ENCODE measurements at places on chromosomes 6 and 20.

DNA sequence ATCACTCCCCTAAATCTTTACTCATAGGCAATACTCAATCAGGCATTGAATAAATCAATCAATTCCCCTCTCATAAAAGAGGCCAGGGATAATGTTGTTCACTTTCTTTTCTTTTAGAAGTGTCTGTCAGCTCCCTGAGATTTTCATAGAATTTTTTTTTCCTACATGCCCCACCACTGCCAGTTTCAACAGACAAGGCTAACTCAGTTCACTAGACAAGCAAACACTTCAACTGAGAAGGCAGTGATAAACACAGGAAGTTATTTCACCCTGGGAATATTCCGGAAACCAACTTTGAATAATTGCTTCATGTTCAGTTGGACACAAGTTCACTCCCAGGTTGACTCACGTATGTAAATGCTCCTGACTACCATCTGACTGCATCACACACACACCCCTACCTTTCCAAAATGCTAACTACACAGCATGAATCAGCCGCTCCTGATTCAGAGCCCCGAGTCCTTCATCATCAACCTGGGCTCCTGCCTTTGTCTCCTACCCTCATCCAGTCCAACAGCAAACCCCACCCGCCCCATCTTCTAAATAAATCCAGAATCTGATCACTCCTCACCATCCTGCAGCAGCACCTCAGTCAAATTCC, 143.9 kb downstream of the BCAS1 start:
- no peak for DNase-seq

DNA sequence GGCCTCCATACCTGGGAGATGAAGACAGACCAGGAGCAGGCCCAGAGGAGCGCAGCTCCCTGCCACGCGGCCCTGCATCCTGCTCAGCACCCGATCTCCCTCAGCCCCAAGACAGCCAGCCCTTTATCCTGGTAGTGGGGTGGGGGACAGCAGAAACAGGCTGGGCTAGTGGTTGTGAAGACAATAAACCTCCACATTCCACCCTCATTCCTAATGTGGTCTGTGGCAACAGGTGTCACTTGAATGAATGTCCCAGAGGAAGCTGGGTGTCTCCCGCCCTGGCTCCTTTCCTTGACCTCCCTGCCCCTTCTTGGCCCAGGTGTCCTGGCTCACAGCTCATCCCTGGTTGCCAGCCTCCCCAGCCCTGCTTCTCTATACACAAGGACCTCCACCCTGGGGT, at the start of gene C6orf15:
TSS of gene C6orf15 (minus strand) at position 98 of the 400 bp plus-strand sequence. CDS start at position 78, 20 bp downstream.
- no peak for DNase-seq

DNA sequence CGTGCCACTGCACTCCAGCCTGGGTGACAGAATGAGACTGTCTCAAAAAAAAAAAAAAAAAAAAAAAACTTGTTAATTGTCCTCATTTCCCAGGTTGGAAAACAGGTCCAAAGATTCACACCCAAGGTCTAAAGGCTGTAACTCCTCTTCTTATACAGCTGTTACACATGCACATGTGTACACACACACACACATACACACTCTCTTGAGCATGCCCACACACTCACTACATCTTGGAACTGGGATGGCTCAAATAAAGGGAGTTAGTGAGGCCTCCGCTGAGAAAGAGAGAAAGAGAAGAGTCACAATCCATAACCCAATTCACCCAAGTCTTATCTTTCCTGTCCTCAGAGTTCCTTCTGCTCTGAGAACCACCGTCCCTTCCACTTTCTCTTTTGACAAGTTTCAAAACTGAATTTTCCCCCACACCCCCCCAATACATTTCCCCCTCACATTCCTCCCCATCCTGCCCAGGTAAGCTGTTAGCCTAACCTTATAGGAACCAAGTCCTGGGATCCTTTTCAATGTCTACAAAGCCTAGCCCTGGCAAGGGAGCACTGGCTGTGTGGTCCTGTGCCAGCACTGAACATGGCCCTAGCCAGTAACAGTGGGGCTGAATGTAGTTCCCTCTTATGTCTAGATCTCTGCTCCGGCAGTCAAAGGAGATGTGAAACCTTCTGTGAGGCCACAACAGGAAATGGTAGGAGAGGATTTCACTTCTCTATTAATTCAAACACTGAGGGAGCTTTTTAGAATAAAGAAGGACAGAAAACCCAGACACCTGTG, 3.2 kb upstream of the HLA-DMB start:
- no peak for DNase-seq

GRCh38 chr6:18207949-18208348, 52.7 kb downstream of the KDM1B start:
- DNase-seq: no peak

DNA sequence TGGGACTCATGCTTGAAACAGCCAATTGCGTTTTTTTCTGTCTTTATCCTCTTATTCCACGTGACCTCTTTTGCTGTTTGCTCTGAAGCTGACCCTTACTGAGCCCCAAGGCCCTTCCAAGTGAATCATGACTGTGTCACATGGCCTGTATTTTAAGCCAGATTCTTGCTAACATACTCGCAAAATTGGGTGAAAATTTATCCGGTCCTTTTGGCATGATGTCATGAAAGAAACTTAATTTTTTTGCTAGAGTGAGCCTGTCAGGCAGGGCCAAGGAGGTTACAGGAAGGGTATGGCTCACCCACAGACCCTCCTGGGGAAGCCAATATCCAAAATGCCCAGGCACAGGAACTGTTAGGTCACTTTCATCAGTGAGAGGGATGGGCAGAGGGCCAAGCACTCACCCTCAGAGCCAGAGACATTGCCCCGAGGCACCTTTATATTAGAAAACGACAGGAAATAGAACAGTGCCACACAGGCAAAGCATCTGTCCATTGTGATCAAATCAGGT, 296.7 kb downstream of the CDH26 start:
- DNase-seq: no peak

GRCh38 chr6:157269261-157269794, 54.0 kb downstream of the TMEM242 start:
- no peak for DNase-seq

DNA sequence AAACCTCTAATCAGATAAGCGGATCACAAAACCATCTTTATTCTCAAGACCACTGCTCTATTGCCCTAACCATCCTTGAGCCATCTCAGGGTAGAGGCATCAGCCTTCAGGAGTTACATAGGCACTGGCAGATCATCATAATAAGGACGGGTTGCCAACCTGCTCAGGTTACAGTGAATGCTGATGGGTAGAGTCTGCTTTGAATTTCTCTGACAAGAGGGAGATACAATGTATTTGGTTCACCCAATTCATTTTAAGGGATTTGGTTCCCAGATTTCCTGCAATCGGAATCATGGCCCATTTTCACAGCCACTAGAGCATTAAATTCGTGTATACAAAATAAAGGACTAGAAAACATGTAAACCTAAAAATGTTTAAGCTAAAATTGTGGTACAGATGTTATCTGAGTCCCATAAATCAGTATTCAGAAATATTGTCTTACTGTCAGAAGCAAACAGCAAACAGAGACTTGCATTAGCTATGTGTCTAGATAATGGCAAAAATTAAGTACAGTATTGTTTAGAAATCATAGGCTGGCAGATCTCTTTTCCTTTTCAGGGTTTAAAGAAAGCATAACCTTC, 41.9 kb upstream of the TMEM170B start:
- no peak for DNase-seq

DNA sequence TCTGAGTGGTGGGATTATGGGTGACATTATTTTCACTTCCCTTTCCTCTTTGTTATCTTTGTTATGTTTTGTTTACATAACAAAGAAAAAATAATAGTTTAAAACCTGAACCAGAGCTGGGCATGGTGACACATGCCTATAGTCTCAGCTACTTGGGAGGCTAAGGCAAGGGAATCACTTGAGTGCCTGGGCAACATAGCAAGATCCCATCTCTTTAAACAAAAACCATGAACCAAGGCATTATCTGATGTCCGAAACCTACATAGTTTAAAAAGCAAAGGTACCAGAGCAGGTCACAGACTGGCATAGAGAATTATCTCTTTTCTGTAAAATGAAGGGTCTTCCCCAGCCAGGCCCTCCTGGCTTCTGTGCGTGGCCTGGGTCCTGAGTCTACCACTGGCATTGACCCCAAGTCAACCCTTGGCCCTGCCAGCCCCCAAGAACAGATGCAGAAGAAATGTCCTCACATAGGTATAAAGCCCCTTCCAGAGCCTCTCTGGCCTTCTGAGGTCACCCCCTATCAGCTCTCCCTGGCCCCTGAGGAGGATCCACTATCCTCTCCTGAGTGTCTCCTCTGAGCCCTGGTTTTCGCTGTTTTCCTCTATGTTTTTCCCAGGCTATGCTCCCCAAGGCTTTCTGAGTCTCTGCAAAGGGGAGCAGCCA, 81.3 kb downstream of the TRERF1 start:
- no peak for DNase-seq

DNA sequence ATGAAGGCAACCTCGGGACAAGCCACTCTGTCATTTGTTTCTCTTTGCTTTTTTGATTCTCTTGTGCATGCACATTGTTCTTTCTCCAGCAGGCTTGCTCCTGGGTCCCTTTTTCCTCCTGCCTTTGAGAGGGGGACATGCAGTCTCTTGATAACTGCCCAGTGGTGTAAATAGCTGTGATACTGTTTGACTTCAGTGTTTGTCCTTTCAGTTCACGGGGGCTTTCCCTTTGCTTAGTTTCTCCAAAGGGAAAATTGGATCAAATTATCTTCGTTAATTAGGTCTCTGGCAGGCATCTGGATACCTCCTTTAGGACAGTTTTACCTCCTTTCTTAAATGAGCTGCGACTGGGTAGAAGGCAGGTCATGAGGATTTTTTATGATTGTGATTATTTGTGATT, 41.5 kb downstream of the RALGAPB start:
- DNase-seq: no peak

DNA sequence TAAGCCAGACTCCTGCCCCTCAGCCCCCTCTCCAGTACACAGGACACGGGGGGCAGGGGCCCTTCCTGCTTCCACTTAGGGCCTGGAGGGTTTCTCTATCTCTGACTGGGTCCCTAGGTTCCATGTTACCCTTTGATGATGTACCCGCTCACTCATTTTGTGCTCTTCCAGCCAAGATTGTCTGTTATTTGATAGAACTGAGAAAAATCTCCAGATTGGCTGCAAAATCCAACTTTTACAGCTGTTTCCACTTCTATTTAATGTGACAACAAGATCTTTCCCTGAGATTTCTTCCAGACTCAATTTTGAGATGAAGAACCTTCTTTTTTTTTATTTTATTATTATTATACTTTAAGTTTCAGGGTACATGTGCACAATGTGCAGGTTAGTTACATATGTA, 85.7 kb downstream of the TMEM170B start:
- no peak for DNase-seq

DNA sequence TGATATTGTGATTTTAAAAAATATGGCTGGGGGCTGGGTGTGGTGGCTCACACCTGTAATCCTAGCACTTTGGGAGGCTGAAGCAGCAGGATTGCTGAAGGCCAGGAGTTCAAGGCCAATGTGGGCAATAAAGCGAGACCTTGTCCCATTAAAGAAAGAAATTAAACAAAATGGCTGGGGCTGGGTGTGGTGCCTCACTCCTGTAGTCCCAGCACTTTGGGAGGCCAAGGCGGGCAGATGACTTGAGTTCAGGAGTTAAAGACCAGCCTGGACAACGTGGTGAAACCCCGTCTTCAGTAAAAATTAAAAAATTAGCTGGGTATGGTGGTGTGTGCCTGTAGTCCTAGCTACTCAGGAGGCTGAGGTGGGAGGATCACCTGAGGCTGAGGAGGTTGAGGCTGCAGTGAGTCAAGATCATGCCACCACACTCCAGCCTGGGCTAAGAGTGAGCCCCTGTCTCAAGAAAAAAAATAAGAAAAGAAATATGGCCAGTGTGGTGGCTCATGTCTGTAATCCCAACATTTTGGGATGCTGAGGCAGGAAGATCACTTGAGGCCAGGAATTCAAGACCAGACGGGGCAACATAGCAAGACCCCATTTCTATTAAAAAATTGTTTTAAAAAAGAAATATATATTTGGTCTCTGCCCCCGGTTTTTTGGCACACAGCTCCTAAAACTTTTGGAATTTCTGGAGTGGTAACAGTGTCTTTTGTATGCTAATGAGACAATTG, 39.8 kb downstream of the SLC17A5 start:
- DNase-seq: no peak

- DNase-seq: no peak
Measured at GRCh38 chr6:9621276-9621675, 793.6 kb downstream of the TFAP2A start.

- DNase-seq: no peak
Measured at GRCh38 chr6:70282312-70282918, 20.5 kb downstream of the COL9A1 start.

DNA sequence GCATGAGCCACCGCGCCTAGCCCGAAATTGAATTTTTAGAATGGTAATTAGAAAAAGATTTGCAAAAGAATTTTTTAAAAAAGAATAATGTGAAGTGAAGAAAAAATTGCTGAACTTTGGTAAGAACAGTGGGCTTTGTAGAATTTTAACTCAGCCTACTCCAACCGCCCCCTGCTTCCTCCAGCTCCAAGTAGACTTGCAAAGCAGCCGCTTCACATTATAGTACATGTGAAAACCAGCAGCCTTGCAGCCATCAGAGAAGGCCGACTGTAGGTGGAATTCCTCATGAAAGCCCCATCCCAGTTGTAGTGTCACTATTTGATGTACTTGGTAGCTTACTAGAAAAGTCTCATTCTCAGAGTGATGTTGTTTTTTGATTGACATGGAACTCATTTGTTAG, 835.6 kb downstream of the TBC1D32 start:
- DNase-seq: no peak

GRCh38 chr6:152981989-152982903, 595 bp downstream of the FBXO5 start:
- DNase-seq: no peak

DNA sequence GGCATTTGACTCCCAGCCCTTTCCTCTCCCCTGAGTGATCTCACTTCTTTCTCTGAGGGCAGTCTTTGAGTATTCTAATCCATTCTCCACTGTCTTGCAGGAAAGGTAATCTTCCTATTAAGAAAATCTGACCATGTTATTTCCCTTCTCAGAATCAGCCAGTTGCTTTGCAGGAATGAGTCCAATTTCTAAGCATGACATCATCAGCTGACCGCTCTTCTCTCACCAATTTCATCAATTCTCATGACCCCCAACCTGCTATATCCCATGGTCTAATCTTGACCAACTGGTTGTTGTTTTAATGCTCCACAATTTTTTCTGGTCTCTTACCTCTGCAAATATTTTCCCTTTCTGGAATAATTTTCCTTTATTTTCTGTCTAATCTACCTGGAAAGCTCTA, 73.4 kb downstream of the FAM229B start:
- no peak for DNase-seq

DNA sequence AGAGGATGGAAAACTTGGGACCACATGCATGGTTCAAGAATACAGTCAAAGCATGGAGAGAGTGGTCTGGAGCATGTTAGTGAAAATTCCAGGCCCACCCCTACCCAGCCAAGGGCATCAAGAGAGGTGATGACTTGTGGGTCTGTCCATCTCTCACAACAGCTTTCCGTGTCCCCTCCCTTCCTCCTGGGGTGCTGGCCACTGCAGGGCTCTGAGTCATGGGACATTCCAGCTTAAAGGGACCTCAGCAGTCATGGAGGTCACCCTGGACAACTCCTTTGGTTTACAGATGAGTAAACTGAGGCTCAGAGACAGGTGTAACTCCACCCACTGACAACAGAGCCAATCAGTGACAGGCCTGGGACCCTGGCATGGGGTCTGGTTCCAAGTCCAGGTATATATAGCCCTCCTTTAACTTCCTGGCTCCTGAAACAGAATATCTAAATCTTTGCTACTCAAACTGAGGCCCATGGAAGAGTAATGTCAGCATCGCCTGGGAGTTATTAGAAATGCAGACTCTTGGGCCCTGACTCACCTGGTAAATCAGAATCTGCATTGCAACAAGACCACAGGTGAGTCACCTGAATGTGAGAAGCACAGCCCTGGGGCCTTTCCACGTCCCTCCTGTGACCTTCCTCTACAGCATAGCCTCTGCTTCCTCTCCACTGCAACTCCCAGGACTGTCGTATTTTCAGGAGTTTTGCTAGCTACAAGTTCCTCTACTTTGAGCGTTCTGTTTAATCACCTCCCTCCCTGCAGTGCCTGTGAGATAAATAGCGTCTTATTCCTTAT, 170.2 kb downstream of the ZDHHC14 start:
- DNase-seq: no peak
